ENCODE measurements at places on chromosomes 1 and 21.

- H3K27me3 ChIP-seq = peaks cover 20% of the 10 kb centered on the region
- H3K36me3 ChIP-seq = peaks cover 2% of the 10 kb centered on the region
- H3K27ac ChIP-seq = no peak overlapping the region
- peaks cover 16% of the 10 kb centered on the region for H3K4me1 ChIP-seq
- H3K4me3 ChIP-seq = peak overlapping the region; percentile 68
Measured at GRCh38 chr1:223129229-223129901, 13.7 kb downstream of the TLR5 start.

GRCh38 chr1:185244015-185244747 is 72.9 kb downstream of the IVNS1ABP start:
- H3K36me3 ChIP-seq = peaks cover 2% of the 10 kb centered on the region
- no peaks in the 10 kb centered on the region for H3K27me3 ChIP-seq
- H3K4me3 ChIP-seq = no peak overlapping the region
- no peak overlapping the region for H3K27ac ChIP-seq
- DNase-seq = no peak

- H3K36me3 ChIP-seq = peaks cover 8% of the 10 kb centered on the region
- no peak overlapping the region for H3K4me3 ChIP-seq
- H3K27me3 ChIP-seq = no peaks in the 10 kb centered on the region
- H3K4me1 ChIP-seq = peaks cover 6% of the 10 kb centered on the region
Measured at GRCh38 chr1:87106144-87106543, 191.7 kb downstream of the HS2ST1 start.

DNA sequence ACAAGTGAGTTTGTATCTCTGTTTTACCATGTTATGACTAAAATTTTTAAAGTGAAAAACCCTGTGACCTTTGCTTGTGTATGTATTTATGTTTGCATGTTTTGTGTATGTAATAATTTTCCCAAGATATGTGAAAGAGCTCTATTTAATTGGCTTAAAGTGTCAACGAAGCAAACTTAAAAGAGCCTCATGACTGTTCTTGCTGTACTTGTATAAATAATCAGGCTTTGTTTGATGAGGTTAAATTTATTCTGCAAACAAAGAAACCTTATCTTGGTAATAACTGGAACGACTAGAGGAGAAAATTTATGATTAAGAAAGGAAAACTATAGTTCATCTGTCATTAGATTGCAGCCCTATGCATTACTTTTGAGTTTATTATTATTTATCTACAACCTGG is 6.6 kb downstream of the GBP7 start:
- peaks cover 6% of the 10 kb centered on the region for H3K4me1 ChIP-seq
- no peak overlapping the region for H3K4me3 ChIP-seq
- no peaks in the 10 kb centered on the region for H3K27me3 ChIP-seq
- no peaks in the 10 kb centered on the region for H3K36me3 ChIP-seq
- H3K27ac ChIP-seq = no peak overlapping the region
- DNase-seq = no peak

- DNase-seq = peak; percentile 67
- H3K4me3 ChIP-seq = no peak overlapping the region
- peaks cover 16% of the 10 kb centered on the region for H3K36me3 ChIP-seq
- peaks cover 8% of the 10 kb centered on the region for H3K4me1 ChIP-seq
Measured at GRCh38 chr21:41816583-41817165, 49.8 kb upstream of the RIPK4 start.

DNA sequence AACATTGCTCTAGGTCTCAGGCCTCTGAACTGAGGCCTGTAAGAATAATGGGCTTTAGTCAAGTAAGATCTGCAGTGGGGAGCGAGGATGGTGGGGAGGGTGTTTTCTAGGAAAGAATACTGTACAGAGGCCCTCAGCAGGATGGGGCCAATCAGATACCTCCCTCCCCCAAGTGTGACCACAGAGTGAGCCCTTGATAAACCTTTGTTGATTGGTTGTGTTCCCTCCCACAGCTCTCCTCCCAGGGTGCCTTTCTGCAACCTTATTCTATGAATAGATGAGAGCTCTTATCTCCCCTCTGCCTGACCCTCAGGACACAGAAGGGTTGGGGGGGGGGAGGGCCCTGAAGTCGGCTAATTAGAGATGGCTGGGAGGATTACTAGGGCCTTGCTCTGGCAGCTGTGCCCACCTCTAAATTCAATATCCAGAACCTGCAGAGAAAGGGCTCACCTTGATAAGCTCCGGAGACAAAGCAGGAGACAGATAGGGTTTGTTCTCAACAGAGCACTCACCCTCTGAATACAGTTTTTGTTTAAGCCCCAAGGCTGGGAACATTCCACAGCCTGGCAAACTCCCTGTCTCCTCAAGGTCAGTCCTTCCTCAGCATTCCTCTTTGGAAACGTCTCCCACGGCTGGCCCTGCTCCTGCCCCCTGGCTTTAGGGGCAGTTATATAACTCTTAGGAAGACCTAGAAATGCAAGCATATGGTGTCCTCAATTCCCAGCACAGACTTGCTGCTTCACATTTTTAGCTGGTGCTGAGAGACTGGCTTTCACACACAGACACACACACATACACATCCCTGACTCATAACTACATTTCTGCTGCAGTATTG is 42.9 kb downstream of the ATP1A1 start:
- peaks cover 15% of the 10 kb centered on the region for H3K4me1 ChIP-seq
- no peak overlapping the region for H3K4me3 ChIP-seq
- H3K27ac ChIP-seq = no peak overlapping the region
- H3K36me3 ChIP-seq = peaks cover 6% of the 10 kb centered on the region

DNA sequence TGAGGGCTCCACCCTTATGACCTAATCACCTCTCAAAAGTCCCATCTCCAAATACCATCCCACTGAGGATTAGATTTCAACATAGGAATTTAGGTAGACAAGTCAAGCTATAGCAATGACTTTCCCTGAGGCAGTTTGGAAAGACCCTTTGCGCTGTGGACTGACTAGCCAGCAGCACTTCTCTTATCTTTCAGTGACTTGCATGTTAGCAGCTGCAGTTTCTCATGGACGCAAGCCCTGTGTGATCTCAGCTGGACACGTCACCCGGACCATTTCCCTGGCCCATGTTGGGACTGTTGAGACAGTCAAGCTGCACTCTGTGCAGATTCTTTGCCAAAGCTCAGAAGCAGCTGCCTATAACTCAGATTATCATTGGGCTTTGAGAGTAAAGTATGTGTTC is 408.1 kb upstream of the USP24 start:
- H3K27me3 ChIP-seq = peaks cover 5% of the 10 kb centered on the region
- DNase-seq = no peak
- H3K36me3 ChIP-seq = no peaks in the 10 kb centered on the region
- no peak overlapping the region for H3K27ac ChIP-seq
- no peaks in the 10 kb centered on the region for H3K4me1 ChIP-seq

GRCh38 chr1:96011606-96012005 is 710.0 kb upstream of the PTBP2 start:
- no peak overlapping the region for H3K27ac ChIP-seq
- no peaks in the 10 kb centered on the region for H3K36me3 ChIP-seq
- H3K4me1 ChIP-seq = no peaks in the 10 kb centered on the region
- DNase-seq = no peak

- H3K27ac ChIP-seq = no peak overlapping the region
- H3K36me3 ChIP-seq = no peaks in the 10 kb centered on the region
- H3K4me1 ChIP-seq = no peaks in the 10 kb centered on the region
- no peak for DNase-seq
- H3K27me3 ChIP-seq = peaks cover 9% of the 10 kb centered on the region
- no peak overlapping the region for H3K4me3 ChIP-seq
Measured at GRCh38 chr1:44154049-44154448, 12.6 kb upstream of the KLF18 start.

- peaks cover 2% of the 10 kb centered on the region for H3K36me3 ChIP-seq
- H3K4me3 ChIP-seq = no peak overlapping the region
- H3K27me3 ChIP-seq = no peaks in the 10 kb centered on the region
- no peak for DNase-seq
- no peak overlapping the region for H3K27ac ChIP-seq
- H3K4me1 ChIP-seq = peaks cover 36% of the 10 kb centered on the region
Measured at GRCh38 chr1:173405281-173405680, 71.9 kb upstream of the PRDX6 start.

GRCh38 chr1:11072216-11072917 is 12.5 kb upstream of the SRM start:
- no peak overlapping the region for H3K4me3 ChIP-seq
- peaks cover 34% of the 10 kb centered on the region for H3K36me3 ChIP-seq
- no peaks in the 10 kb centered on the region for H3K27me3 ChIP-seq

DNA sequence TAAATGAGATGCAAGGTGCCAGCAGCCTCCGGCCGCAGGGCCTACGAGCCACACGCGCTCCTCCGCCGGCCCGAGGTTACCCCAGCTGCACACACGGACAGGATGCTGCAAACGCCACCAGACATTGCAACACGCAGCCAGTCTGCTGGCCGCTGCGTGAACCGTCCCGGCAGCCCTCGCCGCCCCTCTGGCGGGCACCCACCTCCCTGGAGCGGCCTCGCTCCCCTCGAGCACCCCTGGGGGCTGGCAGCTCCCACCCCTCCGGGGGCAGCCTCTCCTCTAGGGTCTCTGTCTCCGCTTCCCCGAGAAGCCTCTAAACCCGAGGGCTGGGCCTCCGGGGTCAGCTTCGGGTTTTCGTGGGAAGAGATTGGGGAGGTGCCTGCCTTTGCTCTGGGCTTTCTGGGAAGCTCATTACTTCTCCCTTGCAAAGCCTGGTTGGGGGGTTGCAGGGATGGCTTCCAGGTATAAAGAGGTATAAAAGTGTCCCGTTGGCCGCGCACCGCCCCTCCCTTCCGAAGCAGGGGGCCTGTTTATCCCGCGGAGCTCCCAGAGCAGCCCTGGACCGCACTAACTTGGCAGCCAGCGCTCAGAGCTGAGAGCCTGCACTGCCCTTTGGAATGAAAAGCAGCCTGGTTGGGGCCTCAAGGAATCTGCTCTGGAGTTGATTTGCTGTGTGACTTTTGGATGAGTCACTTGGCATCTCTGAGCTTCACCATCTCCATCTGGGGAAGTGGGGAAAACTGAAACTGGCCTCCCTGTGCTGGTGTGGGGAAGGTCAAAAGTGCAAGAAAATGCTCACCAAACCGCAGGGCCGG is 21.8 kb downstream of the DHRS3 start:
- H3K4me3 ChIP-seq = peak overlapping the region; percentile 56
- H3K27me3 ChIP-seq = peaks cover 22% of the 10 kb centered on the region
- peaks cover 10% of the 10 kb centered on the region for H3K4me1 ChIP-seq
- DNase-seq = no peak

- no peak overlapping the region for H3K4me3 ChIP-seq
- peaks cover 8% of the 10 kb centered on the region for H3K27me3 ChIP-seq
- peaks cover 4% of the 10 kb centered on the region for H3K4me1 ChIP-seq
- H3K36me3 ChIP-seq = no peaks in the 10 kb centered on the region
- DNase-seq = no peak
Measured at GRCh38 chr21:14243874-14244273, 27.9 kb downstream of the RBM11 start.

DNA sequence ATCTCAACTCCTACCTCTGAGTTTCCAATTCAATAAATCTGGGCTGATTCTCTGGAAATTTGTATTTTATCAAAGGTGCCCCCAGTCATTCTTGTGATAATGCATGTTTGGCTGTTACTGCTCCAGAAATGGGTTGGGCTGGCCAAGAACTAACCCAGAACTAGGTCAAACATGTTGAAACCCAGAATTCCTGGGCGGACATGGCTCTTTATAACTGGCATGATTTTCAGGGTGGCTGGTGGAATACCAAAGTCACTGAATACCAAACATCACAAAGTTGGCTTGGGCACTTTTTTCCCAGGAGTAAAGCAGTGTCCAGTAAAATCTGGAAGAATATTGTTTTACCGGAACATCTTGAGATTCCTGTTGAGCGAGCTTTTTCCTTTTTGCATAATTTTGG is 89.4 kb upstream of the S1PR1 start:
- H3K27ac ChIP-seq = no peak overlapping the region
- H3K4me1 ChIP-seq = peaks cover 8% of the 10 kb centered on the region
- H3K4me3 ChIP-seq = no peak overlapping the region
- no peaks in the 10 kb centered on the region for H3K36me3 ChIP-seq

DNA sequence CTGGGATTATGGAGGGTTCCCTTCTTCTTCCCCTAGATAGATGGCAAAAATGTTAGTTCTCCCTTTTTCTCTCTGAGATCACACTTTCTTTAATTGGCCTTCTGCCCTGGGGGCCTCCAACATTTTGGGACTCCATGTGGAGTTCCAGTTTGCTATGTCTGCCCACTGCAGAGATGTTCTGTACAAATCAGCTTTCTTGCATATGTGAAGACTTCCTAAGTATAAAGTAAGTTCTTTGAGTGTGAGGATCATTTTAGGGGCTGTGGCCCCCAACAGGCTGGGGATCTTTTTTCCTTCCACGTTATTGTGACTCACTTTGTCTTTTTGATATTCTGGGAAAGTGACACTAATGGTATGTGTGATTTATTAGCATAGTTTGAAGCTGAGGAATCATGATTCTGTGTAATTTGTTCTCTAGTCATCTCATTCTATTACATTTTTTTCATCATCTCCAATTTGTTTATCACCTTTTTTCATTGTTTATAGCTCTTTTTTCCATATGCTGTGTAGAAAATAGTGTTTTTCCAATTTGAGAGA is 48.2 kb downstream of the HHAT start:
- H3K4me3 ChIP-seq = no peak overlapping the region
- DNase-seq = no peak
- peaks cover 3% of the 10 kb centered on the region for H3K4me1 ChIP-seq
- H3K27ac ChIP-seq = no peak overlapping the region

- no peaks in the 10 kb centered on the region for H3K4me1 ChIP-seq
- no peak overlapping the region for H3K27ac ChIP-seq
- H3K36me3 ChIP-seq = peaks cover 5% of the 10 kb centered on the region
- H3K27me3 ChIP-seq = no peaks in the 10 kb centered on the region
Measured at GRCh38 chr1:27979151-27979858, 19.5 kb downstream of the XKR8 start.

DNA sequence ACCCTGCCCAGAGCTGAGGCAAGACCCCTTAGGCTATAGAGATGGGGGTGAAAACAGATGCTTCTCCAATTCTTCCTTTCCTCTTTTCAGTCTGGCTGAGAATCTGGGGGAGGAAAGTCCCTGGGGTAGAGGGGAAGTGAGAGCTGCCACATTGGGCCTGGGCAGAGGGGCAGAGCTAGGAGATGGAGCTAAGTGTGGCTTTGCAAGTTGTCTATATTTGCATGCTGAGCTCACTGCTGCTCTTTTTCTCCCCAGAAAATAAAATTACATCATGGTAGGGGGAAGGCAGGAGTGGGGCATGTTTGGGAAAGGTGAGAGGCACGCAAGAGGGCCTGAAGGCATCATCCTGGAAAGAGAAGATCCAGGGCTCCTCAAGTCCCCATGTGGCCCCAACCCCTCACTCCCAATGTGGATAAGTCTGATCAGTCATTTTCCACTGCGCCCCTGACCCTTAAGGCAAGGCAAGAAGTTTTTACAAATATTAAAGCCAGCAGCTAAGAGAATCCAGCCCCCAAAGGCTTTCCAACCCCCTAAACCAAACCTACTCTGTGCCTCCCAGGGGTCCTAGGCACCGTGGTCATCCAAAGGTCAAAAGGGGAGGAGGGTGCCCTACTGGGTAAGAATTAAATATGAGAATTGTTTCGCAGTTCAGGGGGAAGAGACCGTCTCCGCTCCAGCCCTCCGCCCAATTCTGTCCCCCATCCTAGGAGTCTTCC is 500 bp upstream of the PEA15 start:
- H3K4me3 ChIP-seq = peak overlapping the region; percentile 79
- peaks cover 9% of the 10 kb centered on the region for H3K36me3 ChIP-seq
- H3K27ac ChIP-seq = peak overlapping the region; percentile 90
- H3K27me3 ChIP-seq = no peaks in the 10 kb centered on the region

Data from memory B cell (primary cell).